ENCODE measurements at places on chromosomes 7 and 10. TPM values are rescaled to one million over a fixed set of nuclear protein-coding genes. Genes with fewer than 3 reads are reported as not detected.

DNA sequence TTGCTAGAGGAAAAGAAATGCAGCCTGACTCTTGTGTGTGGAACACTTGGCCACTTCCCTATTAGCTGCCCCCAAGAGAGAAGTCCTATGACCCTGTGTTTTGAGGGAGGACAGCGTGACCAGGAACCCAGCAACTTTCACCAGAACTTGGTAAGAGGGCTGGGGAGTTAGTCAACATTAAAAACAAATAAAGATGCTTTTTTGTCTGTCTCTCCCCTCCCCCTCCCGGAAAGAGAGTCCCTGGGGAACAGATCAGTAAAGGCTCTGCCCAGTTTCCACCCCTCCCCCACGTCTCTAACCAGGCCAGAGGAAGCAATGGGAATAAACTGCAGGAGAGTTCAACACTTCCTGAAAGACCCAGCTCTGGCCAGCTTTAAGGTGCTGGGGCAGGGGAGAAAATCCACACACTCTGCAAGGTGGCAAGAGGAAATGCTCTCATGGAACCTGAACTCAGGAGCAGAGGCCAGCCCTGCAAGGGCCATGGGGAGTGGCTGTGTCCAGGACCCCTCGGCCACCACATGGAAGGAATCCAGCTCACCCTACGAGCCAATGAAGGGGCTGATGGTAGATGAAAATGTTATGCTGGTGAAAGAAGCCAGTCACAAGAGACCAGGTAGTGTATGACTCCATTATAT, 21.5 kb downstream of the SH3PXD2A start:
- peak; percentile 43 for DNase-seq

GRCh38 chr10:104824380-104825006, 183.4 kb downstream of the SORCS3 start:
- DNase-seq: peak; percentile 45

TLX1 gene
- not detected for total RNA-seq

DNA sequence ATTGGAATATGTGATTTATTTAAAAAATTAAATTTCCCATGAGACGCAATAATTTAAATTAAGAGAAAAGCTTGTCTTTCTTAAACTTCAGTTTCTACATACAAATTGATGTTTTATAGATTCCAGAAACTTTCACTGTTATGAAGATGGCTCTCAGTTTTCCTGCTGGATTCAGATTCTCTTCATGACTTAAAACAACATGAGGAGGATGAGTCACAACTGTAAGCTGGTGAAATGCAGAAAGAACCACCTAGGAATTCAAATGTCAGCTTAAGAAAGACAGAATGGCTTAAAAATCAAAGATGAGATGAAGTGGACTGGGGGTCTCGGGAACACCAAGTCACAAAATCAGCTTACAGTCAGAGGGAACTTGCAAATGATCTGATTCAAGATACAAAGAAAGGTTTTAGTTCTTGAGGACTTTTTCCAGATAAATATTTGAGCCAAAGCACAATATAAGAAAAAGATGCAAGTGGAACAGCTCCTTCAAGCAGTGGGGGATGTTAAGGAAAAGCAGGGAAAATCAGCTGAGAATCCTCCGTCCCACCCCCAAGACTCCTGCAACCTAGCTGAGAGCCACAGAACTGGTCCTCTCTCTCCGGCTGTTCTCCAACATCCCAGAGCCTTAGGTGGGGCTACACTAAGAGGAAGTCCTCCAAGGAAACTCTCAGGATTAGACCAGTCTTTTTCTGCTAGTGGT, 279.8 kb downstream of the KCNMA1 start:
- DNase-seq: no peak

DNA sequence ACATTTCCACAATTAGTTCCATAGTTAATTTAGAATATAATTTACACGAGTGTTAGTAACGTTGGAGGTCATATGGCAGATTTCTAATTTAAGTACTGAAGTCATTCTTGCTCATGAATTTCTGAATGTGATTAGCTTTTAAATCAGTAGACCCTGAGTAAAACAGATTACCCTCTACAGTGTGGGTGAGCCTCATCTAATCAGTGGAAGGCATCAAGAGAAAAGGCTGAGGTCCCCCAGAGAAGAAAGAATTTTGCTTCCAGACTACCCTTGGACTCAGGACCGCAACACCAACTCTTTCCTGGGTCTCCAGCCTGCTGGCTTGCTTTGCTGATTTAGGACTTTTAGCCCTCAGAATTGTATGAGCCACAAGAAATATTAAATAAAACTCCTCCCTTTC, 33.2 kb downstream of the IFT22 start:
- no peak for DNase-seq

DNA sequence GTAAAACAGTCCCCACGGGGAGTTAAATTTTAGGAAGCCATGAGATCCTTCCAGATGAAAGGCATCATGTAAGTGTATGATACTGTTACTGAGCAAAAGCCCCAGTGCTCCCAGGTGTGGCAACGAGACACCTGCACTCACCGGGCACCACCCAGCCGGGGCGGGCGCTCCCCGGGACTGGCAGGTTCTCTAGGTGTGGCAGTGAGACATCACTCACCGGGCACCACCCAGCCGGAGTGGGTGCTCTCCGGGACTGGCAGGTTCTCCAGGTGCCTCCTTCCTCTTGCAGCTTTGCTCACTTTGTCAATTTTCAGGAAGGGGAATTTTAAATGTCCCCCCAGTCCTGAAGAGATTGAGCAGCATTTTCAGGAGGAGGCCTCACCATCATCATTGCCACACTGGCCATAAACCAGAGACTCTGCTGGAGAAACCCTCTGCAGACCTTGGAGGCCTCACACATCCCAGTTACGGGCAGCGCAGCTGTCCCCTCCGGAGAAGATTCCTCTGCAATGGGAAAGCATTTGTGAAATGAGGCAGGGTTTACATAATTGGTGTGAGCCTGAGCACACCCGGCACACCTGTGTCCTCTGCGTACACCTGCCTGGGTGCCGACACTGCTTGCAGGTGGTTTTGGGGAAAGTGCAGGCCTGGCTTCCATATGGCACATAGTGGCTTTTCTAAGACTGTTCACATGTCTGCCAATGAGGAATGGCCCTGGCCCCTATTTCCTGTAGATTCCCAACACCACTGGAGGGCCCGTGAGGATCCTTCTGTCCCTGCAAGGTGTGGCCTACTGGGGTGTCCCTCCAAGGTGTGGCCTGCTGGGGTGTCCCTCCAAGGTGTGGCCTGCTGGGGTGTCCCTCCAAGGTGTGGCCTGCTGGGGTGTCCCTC, 191.4 kb downstream of the EBF3 start:
- DNase-seq: no peak
